Heart left ventricle (tissue), 16 donors: ENCODE measurements at places on chromosomes 5 and 9. TPM values are rescaled to one million over a fixed set of nuclear protein-coding genes. Genes with fewer than 3 reads are reported as not detected.
A peak's percentile ranks its signal among the peaks of the same experiment; 100 is the strongest.

HEMGN gene
- 0.23 TPM for total RNA-seq

DNA sequence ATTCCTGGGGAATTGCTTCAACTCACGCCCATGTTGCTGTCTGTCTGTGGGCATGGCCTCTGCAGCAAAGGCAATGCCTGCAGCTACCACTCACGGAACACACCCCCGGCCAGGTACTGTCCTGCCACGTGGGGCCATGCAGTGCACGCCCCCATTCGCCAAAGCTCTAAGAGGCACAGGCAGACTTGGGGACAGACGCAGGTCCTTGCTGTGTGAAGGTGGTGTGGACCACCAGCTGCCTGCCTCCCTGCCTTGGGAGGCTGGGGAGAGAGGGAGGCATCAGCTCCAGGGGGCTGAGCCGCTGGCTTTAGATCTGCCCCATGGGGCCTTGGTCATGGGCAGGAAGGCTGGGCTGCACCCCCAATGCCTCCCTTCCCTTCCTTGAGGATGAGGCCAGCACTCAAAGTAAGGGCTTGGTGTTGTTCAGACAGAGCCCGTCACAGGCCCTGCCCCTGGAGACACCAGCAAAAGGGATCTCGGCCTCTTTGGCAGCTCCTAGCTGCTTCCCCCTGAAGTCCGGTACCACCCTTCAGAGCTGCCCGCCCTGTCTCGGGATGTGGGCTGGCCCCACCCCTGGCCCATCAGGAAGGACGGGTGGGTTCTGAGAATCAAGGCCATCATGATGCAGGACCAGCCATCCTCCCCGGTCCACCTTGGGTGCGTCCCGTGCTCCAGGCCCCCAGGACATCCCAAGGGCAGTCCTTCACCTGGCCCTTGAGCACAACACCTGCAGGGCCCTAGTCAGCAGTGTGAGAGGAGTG, 2.3 kb downstream of the GRIN1 start:
- H3K4me1 ChIP-seq: peaks cover 14% of the 10 kb centered on the region
- no peaks in the 10 kb centered on the region for H3K36me3 ChIP-seq
- peaks cover 60% of the 10 kb centered on the region for H3K27me3 ChIP-seq
- no peak overlapping the region for H3K27ac ChIP-seq

SLC6A7 gene
- total RNA-seq: not detected

- H3K27me3 ChIP-seq: no peaks in the 10 kb centered on the region
- no peak for DNase-seq
- no peak overlapping the region for H3K4me3 ChIP-seq
- no peaks in the 10 kb centered on the region for H3K36me3 ChIP-seq
- no peak overlapping the region for H3K27ac ChIP-seq
- H3K4me1 ChIP-seq: no peaks in the 10 kb centered on the region
Measured at GRCh38 chr5:139243425-139243970, 45.3 kb upstream of the SIL1 start.

CCDC180 gene
- total RNA-seq: 2.2 TPM

DNA sequence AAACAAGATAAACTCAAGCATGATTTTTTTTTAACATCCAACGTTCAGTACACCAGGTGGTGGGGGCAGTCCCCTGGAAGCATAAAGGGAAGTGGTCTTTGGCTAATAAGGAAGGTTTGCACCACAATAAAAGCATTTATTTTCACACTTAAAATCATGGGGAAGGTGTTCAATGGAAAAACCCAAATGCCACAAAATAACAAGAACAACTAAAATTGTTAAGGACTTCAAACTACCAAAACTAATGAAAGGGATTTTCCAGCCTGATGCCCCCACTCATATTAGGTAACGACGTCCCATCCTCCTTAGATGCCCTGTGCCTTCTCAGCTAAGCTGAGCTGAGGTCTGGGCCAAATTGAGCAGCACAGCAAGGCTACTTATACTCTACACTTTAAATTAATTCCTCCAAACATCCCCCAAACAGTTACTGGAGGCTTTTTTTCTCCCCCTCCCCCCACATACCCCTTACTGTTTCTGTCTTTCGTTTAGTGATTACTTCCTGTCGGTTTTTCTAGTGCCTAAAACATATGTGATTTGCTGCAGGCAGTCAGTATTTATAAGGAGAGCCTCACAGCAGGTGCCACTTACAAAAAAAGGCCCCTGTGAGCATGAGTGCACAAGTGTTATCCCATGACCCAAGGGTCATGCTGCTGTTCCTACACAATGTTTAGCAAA, 259.7 kb upstream of the ZNF608 start:
- H3K36me3 ChIP-seq: no peaks in the 10 kb centered on the region
- H3K27ac ChIP-seq: no peak overlapping the region
- no peak overlapping the region for H3K4me3 ChIP-seq
- no peaks in the 10 kb centered on the region for H3K4me1 ChIP-seq

- H3K27me3 ChIP-seq: no peaks in the 10 kb centered on the region
- no peak overlapping the region for H3K4me3 ChIP-seq
- DNase-seq: no peak
- no peaks in the 10 kb centered on the region for H3K4me1 ChIP-seq
- H3K36me3 ChIP-seq: no peaks in the 10 kb centered on the region
Measured at GRCh38 chr5:10832987-10833386, 72.0 kb upstream of the DAP start.

DNA sequence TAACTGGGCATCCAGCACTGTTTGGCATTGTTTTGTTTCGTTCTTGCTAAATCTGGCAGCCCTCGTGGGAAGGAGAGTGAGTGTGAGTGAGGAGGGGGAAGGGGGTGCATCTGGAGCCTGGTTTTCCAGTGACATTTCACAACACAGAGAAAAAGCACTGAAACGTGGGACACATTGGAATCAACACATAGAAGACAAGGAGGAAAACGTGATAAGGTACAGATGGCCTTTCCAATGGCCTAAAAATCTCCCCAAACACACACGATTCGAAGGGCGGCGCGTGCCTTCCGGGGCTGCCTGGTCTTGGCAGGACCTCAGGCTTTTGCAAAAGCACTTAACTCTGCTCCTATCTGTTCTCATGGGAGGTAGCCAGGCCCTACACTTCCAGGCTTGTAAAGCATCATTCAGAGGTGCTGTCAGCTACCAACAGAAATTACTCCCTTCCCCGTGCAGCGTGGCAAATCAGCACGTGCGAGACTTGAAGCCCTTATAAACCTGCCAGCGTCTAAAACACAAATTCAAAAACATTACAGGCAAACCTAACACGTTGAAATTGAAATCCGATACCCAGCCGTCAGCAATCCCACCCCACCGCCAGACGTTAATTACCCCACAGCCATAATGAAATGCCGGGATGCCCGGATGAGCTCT, 129.4 kb downstream of the OLFM1 start:
- no peak overlapping the region for H3K4me3 ChIP-seq
- no peak overlapping the region for H3K27ac ChIP-seq
- peaks cover 40% of the 10 kb centered on the region for H3K27me3 ChIP-seq
- H3K4me1 ChIP-seq: no peaks in the 10 kb centered on the region

SHOC1 gene
- total RNA-seq: not detected

- no peaks in the 10 kb centered on the region for H3K4me1 ChIP-seq
- no peak overlapping the region for H3K27ac ChIP-seq
- no peak for DNase-seq
- no peak overlapping the region for H3K4me3 ChIP-seq
Measured at GRCh38 chr9:32832346-32832745, 49.0 kb downstream of the TMEM215 start.

TLR4 gene
- total RNA-seq: 23.9 TPM

DNA sequence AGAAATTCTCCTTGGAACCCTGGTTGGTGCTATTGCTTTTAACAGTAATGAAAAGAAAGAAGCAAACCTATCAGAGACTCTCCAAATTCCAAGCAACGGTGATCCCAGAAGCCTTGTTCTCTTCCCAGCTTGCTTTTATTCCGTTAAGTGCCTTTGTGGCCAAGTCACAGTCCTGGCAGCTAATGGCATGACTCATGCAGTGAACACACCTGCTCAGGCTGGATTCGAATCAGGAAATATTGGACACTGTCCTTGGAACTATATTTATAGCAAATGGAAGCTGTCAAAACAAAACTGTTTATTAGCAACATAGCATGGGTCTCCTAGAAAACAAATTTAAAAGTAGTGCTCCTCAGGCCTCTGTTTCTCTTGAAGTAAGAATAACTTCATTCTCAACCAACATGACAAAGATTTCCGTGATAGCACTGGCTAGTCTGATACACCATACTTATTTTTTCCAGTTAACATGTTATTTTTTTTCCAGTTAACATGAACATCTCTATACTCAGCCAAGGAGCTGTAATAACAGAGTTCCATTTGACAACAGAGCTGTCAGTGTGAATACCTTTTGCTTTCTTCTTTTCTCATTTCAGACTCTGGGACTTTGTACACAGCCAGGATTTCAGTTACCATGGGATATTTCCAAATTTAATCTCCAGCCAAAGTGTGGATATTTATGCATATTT, 502.4 kb downstream of the GADD45G start:
- peaks cover 29% of the 10 kb centered on the region for H3K4me1 ChIP-seq
- H3K27me3 ChIP-seq: no peaks in the 10 kb centered on the region
- H3K4me3 ChIP-seq: no peak overlapping the region
- peak overlapping the region; percentile 63 for H3K27ac ChIP-seq
- DNase-seq: peak; percentile 53

SPATA31D4 gene
- total RNA-seq: not detected

SLC46A2 gene
- not detected for total RNA-seq

- DNase-seq: no peak
- no peaks in the 10 kb centered on the region for H3K27me3 ChIP-seq
- no peak overlapping the region for H3K4me3 ChIP-seq
- H3K27ac ChIP-seq: no peak overlapping the region
Measured at GRCh38 chr9:134167530-134167931, 3.2 kb upstream of the RNU6ATAC start.

ADCY2 gene
- total RNA-seq: 0.46 TPM

GRCh38 chr9:134136118-134136995, 475 bp downstream of the WDR5 start:
- H3K36me3 ChIP-seq: peaks cover 17% of the 10 kb centered on the region
- peaks cover 41% of the 10 kb centered on the region for H3K4me1 ChIP-seq
- H3K4me3 ChIP-seq: peak overlapping the region; percentile 85
- no peaks in the 10 kb centered on the region for H3K27me3 ChIP-seq
- no peak for DNase-seq

DNA sequence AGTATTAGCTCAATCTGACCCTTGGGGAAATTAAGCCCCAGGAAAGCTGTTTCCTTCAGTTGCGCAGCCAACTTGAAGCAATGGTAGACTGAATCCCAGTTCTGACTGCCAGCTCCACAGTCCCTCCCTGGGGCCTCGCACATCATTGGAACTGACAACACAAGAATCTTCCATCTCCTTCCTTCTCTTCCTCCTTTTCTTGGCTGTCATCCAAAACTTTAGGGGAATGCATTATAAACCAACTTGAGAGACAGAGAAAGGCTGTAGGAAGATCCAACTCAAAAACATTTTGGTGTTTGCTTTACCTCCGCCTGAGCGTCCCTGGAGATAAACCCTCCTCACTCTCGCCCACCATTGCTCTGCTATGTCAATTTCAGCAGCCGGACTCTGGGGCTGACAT, 16.6 kb downstream of the KCNIP1 start:
- no peaks in the 10 kb centered on the region for H3K36me3 ChIP-seq
- no peak for DNase-seq
- H3K4me1 ChIP-seq: no peaks in the 10 kb centered on the region
- H3K27ac ChIP-seq: no peak overlapping the region

PRDM9 gene
- total RNA-seq: not detected

DNA sequence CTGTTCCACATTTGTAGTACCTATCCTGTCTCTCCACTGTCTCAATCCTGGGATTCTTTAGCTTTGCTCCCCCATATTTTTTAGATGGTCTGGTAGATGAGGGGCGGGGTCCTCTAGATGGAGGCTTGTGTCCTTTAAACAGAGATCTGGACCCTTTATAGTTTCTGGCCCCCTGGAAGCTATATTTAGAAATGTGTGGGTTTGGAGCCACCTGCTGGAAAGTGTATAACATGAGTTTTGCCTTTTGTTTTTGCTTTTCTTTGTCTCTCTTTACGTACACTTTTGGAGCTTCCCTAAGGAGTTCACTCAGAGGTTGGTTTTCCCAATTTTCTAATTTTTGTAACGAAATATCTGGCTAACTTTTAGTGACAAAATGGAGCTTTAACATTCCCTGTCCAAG, 110.7 kb downstream of the CFAP95 start:
- H3K4me3 ChIP-seq: no peak overlapping the region
- no peak overlapping the region for H3K27ac ChIP-seq
- H3K36me3 ChIP-seq: no peaks in the 10 kb centered on the region
- DNase-seq: no peak
- H3K4me1 ChIP-seq: no peaks in the 10 kb centered on the region

GRIA1 gene
- not detected for total RNA-seq

DNA sequence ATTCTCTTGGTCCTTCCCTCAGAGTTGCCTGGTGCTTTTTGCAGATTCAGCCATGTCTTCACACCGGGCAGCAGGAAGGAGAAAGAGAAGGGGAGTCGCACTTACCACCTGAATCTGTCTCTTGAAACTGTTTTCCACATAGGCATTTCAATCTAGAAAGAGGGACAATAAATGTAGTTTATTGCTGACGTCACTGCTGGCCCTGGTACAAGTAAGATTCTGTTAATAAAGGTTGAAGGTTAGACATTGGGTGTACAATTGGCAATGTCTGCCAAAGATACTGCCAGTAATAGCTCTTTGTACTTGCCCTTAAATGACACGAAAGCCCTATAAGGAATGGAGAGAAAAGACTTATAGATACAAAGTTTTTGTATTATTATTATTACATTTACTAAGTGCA, 72.8 kb downstream of the MEGF10 start:
- no peaks in the 10 kb centered on the region for H3K27me3 ChIP-seq
- no peak overlapping the region for H3K27ac ChIP-seq
- no peaks in the 10 kb centered on the region for H3K36me3 ChIP-seq
- H3K4me1 ChIP-seq: no peaks in the 10 kb centered on the region
- DNase-seq: no peak

GRCh38 chr9:99713838-99714306, 107.8 kb upstream of the NR4A3 start:
- H3K36me3 ChIP-seq: no peaks in the 10 kb centered on the region
- no peaks in the 10 kb centered on the region for H3K27me3 ChIP-seq
- H3K27ac ChIP-seq: no peak overlapping the region
- DNase-seq: no peak
- H3K4me3 ChIP-seq: no peak overlapping the region

- no peaks in the 10 kb centered on the region for H3K36me3 ChIP-seq
- no peak overlapping the region for H3K27ac ChIP-seq
- H3K4me3 ChIP-seq: no peak overlapping the region
- DNase-seq: no peak
Measured at GRCh38 chr9:123407217-123407851, 51.3 kb downstream of the CRB2 start.

- peaks cover 21% of the 10 kb centered on the region for H3K4me1 ChIP-seq
- no peaks in the 10 kb centered on the region for H3K27me3 ChIP-seq
- peak; percentile 88 for DNase-seq
- H3K27ac ChIP-seq: peak within 1 kb of the TSS; percentile 87
- H3K36me3 ChIP-seq: no peaks in the 10 kb centered on the region
Measured at GRCh38 chr5:15499528-15500324, at the start of gene FBXL7. Gene FBXL7, plus strand, starts transcription at chr5:15500180.
